ENCODE measurements at places on chromosomes 1 and 21.

DNA sequence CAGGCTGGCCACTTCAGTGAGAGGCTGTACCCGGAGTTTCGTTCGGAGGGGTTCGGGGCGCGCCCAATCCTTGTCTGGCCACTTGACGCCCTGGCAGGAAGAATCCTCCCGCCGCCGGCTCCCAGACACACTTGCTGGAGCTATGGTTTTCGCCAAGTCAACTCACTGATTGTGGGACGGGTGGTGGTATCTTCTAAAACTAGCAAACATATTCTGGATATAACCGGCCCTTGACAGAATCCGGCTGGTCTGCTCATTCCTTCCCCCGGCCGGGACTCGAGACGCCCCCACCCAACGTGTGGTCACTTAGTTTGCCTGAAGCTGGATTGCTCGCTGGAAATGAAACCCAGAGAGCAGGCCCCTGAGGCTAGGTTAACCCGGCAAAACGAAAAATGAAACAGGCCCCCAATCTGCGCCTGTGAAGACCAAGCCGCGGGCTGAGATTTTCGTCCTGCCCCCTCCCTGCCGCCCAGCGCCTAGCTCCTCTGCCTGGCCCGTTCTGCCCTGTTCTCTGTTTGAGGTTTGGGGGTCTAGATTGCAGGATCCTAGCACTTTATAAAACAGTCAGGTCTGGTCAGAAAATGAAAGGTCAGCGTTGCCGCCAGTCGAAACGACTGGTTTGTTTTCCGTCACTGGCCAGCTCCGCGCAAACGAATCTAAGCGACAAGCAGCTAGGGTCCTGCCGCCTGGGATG, 4.6 kb downstream of the GFI1 start:
- DNase-seq: no peak

DNA sequence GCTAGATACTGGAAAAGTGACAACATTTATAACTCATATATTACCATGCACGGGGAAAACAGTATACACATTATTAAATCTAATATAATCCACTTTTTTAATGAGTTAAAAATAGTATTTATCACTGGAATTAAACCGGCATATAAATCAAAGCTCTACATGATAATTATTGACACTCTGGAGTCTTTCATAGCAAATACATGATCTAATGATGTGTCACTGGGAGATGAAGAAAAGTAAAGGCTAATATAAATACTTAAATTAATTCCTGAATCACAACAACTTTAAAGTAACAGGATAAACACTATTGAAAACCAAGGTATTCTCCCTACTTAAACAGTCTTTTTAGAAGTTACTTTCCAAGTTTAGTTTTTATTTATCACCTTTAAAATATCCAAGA, 52.4 kb upstream of the ASPM start:
- DNase-seq: no peak

DNA sequence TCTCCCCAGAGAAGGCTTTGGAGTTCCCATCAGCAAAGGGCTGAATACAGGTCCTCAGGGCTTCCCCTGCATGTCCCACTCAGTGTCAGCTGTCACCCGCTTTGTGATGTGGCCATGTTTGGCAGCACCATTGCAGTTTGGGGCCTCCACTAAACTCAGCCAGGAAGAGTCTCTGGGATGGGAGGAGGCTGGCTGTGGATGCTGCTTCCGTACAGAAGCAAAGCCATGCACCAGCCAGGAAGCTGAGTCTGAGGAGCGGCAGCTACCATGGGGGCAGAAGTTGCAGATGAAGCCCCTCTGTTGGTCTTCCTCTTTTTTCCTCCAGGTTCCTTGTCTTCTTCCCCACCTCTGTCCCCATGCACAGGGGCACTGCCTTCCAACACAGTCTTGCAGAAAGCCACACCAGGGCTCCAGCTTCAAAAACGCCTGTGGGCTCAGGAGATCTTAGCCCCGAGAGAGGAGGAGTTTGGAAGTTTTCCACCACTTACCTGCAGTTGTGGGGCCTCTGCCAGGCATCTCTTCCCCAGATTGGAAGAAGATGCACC, 416.8 kb downstream of the NPHP4 start:
- DNase-seq: no peak

DNA sequence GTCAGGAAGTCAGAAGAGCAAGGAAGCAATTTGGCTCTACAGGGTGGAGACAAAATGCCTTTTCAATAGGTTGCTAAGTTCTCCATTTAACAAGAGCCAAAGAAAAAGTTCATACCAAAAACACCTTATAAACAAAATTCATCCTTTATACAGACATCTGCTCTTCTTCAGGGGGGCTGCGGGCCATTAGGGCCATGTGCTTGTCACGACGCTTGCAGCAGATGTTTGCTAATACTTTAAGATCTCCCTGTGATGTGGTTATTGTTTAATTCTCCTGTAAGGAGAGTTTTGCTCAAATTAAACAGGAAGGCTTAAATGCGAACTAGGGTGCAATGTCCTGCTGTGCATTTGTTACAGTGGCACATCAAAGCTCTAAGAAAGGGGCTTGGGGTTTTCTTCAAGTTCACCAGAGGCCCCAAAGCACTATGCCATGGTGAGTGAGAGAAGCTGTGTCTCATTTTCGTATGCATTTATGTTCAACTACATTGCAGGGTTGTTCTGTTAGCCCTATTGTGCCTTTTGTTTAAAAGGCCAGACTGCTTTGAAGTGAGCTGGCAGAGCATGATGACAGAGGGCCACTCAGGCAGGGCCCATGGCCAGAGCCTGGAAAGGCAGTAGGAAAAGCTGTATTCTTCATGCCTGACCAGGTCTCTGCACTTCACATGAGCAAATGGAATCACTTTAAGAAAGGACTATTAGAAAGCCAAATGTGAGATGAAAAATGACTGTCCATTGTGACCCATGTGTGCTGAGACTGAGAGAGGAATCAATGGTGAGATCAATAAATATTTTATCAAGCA, 24.8 kb upstream of the NTPCR start:
- DNase-seq: no peak

GRCh38 chr1:39788426-39788757, 273 bp downstream of the BMP8B start:
- no peak for DNase-seq

- no peak for DNase-seq
Observed at GRCh38 chr1:222161676-222162075, 386.2 kb downstream of the HHIPL2 start.

Data from stimulated activated CD4-positive, alpha-beta T cell treated with anti-CD3 and anti-CD28 coated beads, TNF-alpha, amount 100 ng/mL, for 24 hours (primary cell).